H4 (cell line): ENCODE measurements at places on chromosomes 2 and 18. TPM values are rescaled to one million over a fixed set of nuclear protein-coding genes. Genes with fewer than 3 reads are reported as not detected.

FEV gene
- total RNA-seq: not detected in 2 replicates

HOXD13 gene
- total RNA-seq: 3.1 and 4.8 TPM in 2 replicates

COPS8 gene
- total RNA-seq: 184 and 217 TPM in 2 replicates

TCF23 gene
- not detected in 2 replicates for total RNA-seq

SMAD2 gene
- total RNA-seq: 102 and 113 TPM in 2 replicates

NPC1 gene
- total RNA-seq: 32.8 and 34.9 TPM in 2 replicates

STON1 gene
- 5.8 and 6.1 TPM in 2 replicates for total RNA-seq

RTP5 gene
- total RNA-seq: not detected in 2 replicates

NHEJ1 gene
- 20.9 and 27.4 TPM in 2 replicates for total RNA-seq

CACNB4 gene
- 0.31 and 0.79 TPM in 2 replicates for total RNA-seq

LRRC30 gene
- not detected in 2 replicates for total RNA-seq

SLC11A1 gene
- 0.04 and 0.10 TPM in 2 replicates for total RNA-seq

OXER1 gene
- not detected in 2 replicates for total RNA-seq

HAUS1 gene
- total RNA-seq: 129 and 133 TPM in 2 replicates

GAL3ST2 gene
- total RNA-seq: not detected in 2 replicates

KCNE4 gene
- 2.4 and 2.8 TPM in 2 replicates for total RNA-seq

FSHR gene
- total RNA-seq: 0.29 TPM in 1 of 2 replicates, not detected in the other

HOXD12 gene
- total RNA-seq: not detected in 2 replicates

SERPINB11 gene
- not detected in 2 replicates for total RNA-seq

CXXC1 gene
- 22.7 and 25.3 TPM in 2 replicates for total RNA-seq

SERPINB4 gene
- not detected in 2 replicates for total RNA-seq

BCL2L11 gene
- 2.4 and 2.7 TPM in 2 replicates for total RNA-seq

NAT8 gene
- total RNA-seq: not detected in 2 replicates

KCNK3 gene
- total RNA-seq: 0.12 and 2.1 TPM in 2 replicates

ARMC9 gene
- total RNA-seq: 34.4 and 41.9 TPM in 2 replicates

VWC2L gene
- not detected in 2 replicates for total RNA-seq

VRK2 gene
- 0.10 TPM in 1 of 2 replicates, not detected in the other for total RNA-seq

MOCOS gene
- 18.7 and 19.0 TPM in 2 replicates for total RNA-seq

RAB11FIP5 gene
- 7.9 and 11.5 TPM in 2 replicates for total RNA-seq

DLX2 gene
- 2.6 and 3.3 TPM in 2 replicates for total RNA-seq

IHH gene
- total RNA-seq: not detected in 2 replicates

KCNG3 gene
- 0.12 and 0.27 TPM in 2 replicates for total RNA-seq

FEZ2 gene
- total RNA-seq: 17.7 and 26.5 TPM in 2 replicates

IL1RL1 gene
- not detected in 2 replicates for total RNA-seq

IL1F10 gene
- total RNA-seq: not detected in 2 replicates

IL18RAP gene
- total RNA-seq: 0.06 TPM in 1 of 2 replicates, not detected in the other

BOK gene
- total RNA-seq: 1.2 and 2.3 TPM in 2 replicates

NDUFS1 gene
- 186 and 198 TPM in 2 replicates for total RNA-seq

TXNDC2 gene
- total RNA-seq: 0.29 and 0.55 TPM in 2 replicates

TUBA4B gene
- not detected in 2 replicates for total RNA-seq

RAD51AP2 gene
- total RNA-seq: 0.02 and 0.06 TPM in 2 replicates

EIF5B gene
- 11.7 and 12.7 TPM in 2 replicates for total RNA-seq

CAVIN2 gene
- total RNA-seq: 1.4 and 1.9 TPM in 2 replicates

EPB41L3 gene
- total RNA-seq: 10.3 and 14.1 TPM in 2 replicates

AQP12A gene
- not detected in 2 replicates for total RNA-seq

UGT1A6 gene
- total RNA-seq: 2.6 and 3.1 TPM in 2 replicates

CNPPD1 gene
- total RNA-seq: 10.8 and 13.3 TPM in 2 replicates

STPG4 gene
- total RNA-seq: not detected in 2 replicates

ANO7 gene
- 0.43 and 0.91 TPM in 2 replicates for total RNA-seq

FLACC1 gene
- total RNA-seq: 0.23 TPM in 1 of 2 replicates, not detected in the other

CABLES1 gene
- total RNA-seq: 9.6 and 11.7 TPM in 2 replicates

SP110 gene
- total RNA-seq: 23.7 and 26.3 TPM in 2 replicates

IL1R1 gene
- 7.9 and 8.0 TPM in 2 replicates for total RNA-seq

VSNL1 gene
- total RNA-seq: 0.12 and 2.1 TPM in 2 replicates

FAM124B gene
- total RNA-seq: 0.06 TPM in 1 of 2 replicates, not detected in the other

IL18R1 gene
- 2.0 and 2.8 TPM in 2 replicates for total RNA-seq

PCARE gene
- not detected in 2 replicates for total RNA-seq
